ENCODE measurements at places on chromosomes 12 and 14. TPM values are rescaled to one million over a fixed set of nuclear protein-coding genes. Genes with fewer than 3 reads are reported as not detected.

DNA sequence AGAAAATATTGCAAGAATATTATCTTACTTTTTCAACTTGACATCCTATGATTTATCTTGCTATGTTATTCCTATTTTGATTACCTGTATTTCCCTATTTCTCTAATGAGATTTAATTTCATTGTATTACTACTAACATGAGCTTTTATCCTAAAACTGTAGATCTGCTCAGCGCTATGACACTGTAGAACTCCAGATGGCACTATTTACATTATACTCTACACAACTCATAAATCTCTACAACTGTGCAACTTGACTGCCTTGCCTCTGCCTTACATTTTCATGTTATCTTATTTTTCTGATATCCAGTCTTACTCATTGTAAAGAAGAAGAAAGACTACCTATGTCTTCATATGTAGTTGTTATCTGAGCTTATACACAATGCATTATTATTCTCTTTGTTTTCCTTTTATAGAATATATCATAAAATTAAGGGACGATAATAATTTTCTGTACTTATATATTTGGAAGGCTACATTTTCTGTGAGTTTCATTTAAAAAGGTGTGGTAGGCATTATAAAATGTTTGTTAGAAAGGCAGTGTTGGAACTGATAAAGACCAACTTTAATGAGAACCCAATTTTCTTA lies 24.1 kb downstream of the NUP37 start:
- no peak for DNase-seq

The GRIP1 gene
- total RNA-seq: 3.5 TPM

The TMEM63C gene
- 22.4 TPM for total RNA-seq

The SYT1 gene
- total RNA-seq: 0.92 TPM

DNA sequence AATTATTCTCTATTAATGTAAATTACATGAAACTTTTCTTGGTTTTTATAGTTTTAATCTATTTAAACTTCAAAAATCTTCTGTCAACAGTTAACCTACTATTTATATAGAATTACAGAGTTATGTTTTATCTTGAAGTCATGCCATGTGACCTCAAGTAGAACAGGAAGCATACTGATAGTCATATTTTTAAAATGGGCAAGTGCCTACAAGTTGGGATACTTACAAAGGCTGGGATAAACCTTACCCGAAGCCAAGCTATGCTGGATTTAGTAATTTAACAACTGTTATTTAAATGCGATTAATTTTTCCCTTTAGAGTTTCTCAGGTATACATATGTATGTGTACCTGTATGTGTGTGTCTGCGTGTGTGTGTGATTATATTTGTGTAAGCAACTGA lies 266.9 kb downstream of the RASSF9 start:
- DNase-seq: no peak
